ENCODE measurements at places on chromosomes 7 and 10.
A peak's percentile ranks its signal among the peaks of the same experiment; 100 is the strongest.

- no peak for DNase-seq
Measured at GRCh38 chr10:117483056-117483590, 59.4 kb upstream of the EMX2 start.

DNA sequence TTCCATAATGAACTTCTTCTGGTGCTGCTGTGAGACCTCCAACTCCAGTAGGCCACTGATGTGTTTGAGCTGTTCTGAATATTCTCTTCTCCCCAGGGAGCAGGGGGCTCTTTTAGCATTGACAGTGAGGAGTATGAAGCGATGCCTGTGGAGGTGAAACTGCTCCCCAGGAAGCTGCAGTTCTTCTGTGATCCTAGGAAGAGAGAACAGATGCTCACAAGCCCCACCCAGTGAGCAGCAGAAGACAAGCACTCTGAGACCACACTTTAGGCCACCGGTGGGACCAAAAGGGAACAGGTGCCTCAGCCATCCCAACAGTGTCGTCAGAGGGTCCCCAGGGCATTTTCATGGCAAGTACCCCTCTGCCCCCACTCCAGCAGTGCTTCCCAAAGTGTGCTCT, 49.3 kb downstream of the DENND11 start:
- no peak for DNase-seq

DNA sequence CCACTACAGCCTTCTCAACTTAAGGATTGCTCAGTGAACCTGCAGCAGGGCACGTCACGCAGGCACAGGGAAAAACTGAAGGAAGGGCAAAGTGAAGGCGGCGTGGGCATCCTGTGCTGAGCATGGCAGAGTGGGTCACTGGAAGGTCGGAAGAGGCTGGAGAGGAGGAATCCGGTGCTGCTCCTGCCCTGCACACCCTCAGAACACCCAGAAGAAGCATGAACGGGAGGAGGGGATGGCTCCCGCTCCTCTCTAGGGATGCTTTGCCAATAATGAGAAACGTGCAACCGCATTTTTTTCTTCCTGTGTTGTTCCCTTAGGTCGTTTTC, 175.1 kb downstream of the TNS3 start:
- DNase-seq = no peak

DNA sequence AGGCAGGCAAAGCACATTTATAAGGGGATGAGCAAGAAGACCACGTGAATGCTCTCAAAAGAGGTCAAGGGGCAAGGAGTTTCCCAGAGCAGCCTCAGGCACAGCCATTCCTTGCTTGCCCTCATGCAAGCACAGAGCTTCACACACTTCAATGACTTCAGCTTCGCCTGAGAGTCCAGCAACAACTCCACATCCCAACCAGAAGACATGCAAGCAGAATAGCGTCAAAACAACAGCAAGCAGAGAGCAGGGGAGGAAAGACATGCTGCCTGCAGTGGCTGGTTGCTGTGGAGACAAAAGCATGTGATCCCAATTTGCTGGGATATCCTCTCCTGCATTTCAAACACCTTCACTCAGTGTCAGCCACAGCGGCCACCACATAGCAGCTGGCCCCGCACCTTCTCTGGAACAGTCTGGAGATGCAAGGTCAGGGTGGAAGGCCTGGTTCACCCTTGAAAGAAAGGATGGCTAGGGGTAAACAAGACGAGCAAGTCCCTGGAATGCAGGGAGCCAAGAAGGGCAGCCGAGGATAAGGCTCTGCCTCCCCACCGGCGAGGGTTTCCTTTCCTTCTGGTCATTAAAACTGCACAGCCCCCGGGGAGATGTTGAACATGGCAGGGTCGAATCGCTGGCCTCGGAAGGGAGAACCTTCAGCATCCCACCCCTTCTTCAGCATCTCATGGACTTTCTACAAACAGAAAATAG, 60.2 kb upstream of the CAMK2B start:
- DNase-seq = no peak

- DNase-seq = no peak
Measured at GRCh38 chr7:31475368-31475767, 38.5 kb upstream of the ITPRID1 start.

- no peak for DNase-seq
Measured at GRCh38 chr10:126880926-126881325, 24.3 kb upstream of the DOCK1 start.

DNA sequence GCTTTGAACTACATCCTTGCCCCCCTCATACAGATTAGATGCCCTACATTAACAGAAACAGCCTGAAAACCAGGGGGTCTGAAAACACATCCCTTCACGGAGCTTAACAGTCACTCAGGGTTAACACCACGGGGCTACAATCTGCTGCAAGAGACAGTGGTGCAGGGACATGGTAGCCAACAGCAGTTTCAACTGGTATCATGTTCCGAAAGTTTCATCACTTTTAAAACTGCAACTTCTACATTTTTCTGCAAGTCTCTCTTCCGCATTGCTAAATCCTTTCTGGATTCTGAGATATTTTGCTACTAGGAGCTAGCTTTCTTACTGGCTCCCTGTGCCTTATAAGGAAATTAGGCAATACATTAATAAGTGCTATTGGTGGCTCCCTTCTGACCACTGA, 92.6 kb downstream of the JAZF1 start:
- no peak for DNase-seq

GRCh38 chr10:9786576-9786975, 1231.1 kb upstream of the CELF2 start:
- no peak for DNase-seq

- no peak for DNase-seq
Measured at GRCh38 chr10:1607466-1607865, 129.9 kb downstream of the ADARB2 start.

- DNase-seq = no peak
Measured at GRCh38 chr7:133365917-133366316, 113.0 kb downstream of the EXOC4 start.

GRCh38 chr7:5827755-5828154, 46.3 kb upstream of the RNF216 start:
- no peak for DNase-seq

DNA sequence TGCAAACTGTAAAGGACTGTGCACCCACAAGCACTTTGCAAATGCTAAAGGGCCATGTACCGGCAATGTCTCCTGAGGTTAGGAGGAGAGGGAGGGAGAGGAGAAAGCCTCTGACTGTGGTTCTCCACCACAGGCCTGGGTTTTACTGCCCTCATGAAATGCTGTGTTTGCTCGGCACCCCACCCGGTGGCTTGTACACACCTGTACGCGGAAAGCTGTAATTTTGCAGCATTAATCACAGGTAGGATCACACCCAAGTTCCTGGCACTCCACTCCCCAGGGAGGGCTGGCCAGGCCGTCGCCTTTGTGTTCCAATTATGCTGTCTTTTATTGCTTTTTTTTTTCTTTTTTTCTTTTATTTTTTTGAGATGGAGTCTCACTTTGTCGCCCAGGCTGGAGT, 78.5 kb upstream of the MYL10 start:
- DNase-seq = no peak

DNA sequence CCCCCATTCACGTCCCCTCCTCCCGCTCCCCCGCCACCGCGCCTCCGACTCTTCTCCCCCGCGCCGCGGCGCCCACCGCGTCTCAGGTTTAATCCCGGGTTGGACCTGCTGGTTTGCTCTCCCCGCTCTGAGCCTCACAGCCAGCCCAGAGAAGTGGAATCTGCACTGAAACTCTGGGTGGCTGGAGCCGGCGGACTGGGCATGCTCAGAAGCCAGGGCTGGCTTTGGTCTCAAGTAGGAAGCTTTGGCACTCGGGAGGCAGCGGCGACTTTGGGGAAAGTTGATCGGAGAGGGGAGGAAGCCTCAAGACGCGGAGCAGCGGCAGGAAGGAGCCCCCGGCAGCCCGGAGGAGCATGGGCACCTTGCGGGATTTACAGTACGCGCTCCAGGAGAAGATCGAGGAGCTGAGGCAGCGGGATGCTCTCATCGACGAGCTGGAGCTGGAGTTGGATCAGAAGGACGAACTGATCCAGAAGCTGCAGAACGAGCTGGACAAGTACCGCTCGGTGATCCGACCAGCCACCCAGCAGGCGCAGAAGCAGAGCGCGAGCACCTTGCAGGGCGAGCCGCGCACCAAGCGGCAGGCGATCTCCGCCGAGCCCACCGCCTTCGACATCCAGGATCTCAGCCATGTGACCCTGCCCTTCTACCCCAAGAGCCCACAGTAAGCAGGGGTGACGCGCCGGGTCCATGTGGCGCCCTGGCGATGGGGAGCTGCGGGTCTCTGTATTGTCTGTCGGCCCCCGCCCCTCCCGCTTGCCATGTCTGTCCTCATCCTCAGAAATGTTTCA, at the start of gene PRKG1:
TSS of gene PRKG1 (plus strand) at position 250 of the 791 bp plus-strand sequence.
- DNase-seq = no peak

DNA sequence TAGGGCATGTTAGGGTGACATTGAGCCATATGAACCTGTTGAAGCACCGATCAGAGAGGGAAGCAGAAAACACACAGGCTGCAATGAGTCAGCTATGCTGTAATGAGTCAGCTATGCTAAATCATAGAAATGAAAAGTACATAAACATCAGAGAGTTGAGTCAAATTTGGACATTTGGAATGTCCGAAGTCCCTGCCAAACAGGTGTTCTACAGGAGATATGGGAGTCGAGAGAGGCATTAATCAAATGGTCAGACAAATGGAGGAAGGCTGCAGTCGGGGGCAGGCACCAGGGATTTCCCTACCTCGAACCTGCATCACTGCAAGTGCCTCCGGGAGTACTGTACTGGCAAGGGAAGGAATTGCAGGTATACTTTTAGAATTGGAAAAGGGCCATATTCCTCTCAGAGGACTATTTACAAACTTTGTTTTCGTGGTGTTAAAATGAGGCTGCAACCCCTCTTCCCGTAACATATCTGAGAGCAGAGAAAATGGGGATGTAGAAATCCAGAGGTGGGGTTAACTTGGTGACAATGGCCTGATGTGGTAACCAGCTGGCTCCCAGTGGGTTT, 8.8 kb upstream of the ZC3HAV1 start:
- DNase-seq = no peak

GRCh38 chr10:12091421-12091820, 22.7 kb downstream of the DHTKD1 start:
- DNase-seq = no peak

- no peak for DNase-seq
Measured at GRCh38 chr7:14504134-14504533, 398.4 kb downstream of the DGKB start.

DNA sequence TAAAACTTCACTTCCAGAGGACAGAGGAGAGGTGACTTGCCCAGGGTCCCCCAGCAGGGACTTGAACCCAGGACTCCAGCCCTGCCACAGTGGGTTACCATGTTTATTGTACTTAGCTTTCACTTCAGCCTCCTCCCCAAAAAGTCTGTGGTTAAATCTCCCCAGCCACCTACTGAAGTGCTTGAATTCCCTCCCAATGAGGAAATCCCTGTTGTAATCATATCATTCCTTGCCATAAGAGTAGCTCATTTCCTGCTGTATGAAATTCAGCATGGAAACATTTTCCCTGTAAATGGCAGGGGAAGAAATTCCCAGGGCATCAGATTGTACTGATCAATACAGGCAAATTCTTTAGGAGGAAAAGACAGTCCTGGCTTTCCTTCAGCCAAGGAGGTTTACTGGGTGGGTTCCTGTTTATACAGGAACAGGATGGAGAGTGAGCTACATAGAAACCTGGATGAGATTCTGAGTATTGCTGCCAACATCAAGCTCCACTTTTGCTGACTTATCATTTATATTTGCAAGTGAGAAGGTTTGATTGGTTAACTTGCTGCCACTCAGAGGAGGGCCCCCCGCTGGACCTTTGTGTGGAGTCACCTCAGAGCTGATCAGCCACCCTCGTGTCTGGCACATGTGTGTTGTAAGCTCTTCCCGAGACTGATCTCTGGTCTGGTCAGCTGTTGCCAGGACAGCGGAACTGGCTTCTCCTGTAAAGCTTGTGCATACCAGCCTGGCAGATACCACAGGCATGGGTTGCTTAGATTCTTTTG, 16.4 kb upstream of the PDZD8 start:
- DNase-seq = no peak

GRCh38 chr7:44218418-44219201, 17.8 kb downstream of the YKT6 start:
- DNase-seq = peak; percentile 87

GRCh38 chr10:79208251-79208983, 138.9 kb upstream of the PPIF start:
- DNase-seq = no peak

GRCh38 chr10:79264942-79265341, 82.3 kb upstream of the PPIF start:
- DNase-seq = no peak

DNA sequence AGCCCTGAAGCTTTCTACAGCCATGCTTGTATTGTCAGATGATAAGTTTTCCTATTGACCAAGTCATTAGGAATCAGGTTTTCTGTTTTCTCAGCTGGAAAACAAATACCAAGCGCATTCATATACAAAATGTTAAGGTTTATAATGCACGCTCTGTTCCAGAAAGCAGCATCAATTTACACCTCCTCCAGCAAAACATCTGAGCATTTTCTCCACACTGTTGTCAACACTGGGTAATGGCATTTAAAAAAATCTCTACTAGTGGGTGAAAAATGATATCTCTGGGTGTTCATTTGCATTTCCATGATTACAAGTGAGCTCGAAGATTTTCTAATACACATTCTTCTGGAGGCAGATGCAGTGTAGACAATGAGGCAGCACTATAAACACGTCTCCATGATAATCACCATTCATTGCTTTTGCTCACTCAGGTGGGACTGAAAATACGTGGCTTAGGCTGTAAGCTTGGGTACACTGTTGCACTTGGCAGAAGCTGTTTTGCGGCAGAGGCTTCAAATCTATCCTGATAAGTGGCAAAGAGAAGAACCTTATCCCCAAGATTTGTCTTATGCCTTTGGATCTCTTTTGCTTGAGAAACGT, 114.8 kb upstream of the PLPP4 start:
- DNase-seq = no peak

DNA sequence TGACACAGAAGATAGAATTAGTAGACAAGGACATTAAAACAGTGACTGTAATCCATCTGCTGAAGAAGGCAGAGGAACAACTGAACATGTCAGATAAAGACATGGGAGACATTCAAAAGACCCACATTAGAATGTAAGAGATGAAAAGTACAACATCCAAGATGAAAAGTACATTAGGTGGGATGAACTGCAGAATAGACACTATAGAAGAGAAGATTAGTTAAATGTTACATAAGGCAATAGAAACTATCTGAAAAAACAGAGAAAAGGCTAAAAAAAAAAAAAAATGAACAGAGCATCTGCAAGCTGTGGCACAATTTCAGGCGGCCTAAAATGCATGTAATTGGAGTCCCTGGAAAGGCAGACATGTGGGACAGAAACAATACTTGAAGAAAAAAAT, 21.6 kb downstream of the NUB1 start:
- no peak for DNase-seq

GRCh38 chr10:23433701-23434100, 5.2 kb upstream of the OTUD1 start:
- DNase-seq = no peak

GRCh38 chr10:86520871-86521677, 518 bp downstream of the WAPL start:
- DNase-seq = no peak
